ENCODE measurements at places on chromosomes 2 and 18.

GRCh38 chr2:126634273-126634861, 21.6 kb upstream of the GYPC start:
- DNase-seq: no peak

GRCh38 chr18:41390309-41390708, 564.7 kb upstream of the PIK3C3 start:
- no peak for DNase-seq

- DNase-seq: no peak
Observed at GRCh38 chr2:178219247-178219646, 24.9 kb downstream of the OSBPL6 start.

GRCh38 chr2:172273910-172274571, 153.3 kb upstream of the ITGA6 start:
- no peak for DNase-seq

DNA sequence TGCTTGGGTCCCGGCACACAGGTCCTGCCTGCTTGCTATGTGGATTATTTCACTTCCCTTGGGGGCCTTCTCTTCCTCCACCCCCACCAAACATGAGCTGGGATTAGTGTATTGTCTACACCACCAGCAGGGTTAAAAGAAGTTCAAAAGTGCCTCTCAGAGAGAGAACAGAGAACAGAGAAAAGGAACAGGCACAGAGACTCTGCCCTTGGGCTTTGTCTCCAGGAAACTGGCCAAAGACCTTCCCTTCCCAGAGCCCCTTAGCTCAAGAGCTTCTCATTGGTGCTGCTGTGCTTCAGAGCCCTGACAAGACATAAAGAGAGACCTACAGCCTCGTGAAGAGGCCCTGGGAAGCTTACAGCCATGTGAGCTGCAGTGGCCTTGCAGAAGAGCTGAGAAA, 7.1 kb upstream of the FIGLA start:
- DNase-seq: no peak

GRCh38 chr2:127348426-127349000, 39.3 kb downstream of the MAP3K2 start:
- no peak for DNase-seq

DNA sequence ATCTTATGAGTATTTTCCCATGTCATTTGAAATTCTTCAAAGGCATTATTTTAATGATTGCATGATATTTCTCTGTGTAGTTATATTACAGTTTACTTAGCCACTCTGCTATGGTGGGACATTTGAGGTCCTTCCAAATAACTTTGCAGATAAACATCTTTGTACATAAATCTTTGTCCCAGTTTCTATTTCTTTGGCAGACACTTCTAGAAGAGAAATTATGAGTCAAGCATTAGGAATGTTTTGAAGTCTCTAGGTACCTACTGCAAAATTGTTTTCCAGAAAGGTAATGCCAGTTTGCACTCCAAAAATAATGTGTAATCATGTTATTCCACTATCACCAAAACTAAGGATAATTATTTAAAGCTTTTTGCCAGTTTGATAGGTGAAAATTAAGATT, 149.7 kb downstream of the EN1 start:
- no peak for DNase-seq

DNA sequence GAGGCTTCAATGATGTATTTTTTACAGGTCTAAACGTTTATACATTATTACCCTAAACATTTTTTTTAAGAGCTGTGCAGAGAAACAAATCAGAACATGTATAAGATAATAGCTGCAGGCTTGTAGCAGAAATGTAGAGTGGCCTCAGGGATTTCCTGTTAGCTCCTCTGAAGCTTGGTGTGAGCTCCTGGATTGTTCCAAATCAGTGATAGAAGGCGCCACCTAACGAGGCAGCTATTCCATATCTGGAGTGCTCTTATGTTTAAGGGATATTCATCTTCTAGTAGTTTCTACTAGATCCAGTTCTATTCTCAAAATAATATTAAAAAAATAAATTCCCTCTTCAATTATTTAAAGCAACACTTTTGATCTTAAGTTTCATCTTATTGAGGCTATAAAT, 93.1 kb downstream of the LRP1B start:
- DNase-seq: no peak

GRCh38 chr2:72745679-72746368, 80.0 kb downstream of the EXOC6B start:
- DNase-seq: peak; percentile 57

DNA sequence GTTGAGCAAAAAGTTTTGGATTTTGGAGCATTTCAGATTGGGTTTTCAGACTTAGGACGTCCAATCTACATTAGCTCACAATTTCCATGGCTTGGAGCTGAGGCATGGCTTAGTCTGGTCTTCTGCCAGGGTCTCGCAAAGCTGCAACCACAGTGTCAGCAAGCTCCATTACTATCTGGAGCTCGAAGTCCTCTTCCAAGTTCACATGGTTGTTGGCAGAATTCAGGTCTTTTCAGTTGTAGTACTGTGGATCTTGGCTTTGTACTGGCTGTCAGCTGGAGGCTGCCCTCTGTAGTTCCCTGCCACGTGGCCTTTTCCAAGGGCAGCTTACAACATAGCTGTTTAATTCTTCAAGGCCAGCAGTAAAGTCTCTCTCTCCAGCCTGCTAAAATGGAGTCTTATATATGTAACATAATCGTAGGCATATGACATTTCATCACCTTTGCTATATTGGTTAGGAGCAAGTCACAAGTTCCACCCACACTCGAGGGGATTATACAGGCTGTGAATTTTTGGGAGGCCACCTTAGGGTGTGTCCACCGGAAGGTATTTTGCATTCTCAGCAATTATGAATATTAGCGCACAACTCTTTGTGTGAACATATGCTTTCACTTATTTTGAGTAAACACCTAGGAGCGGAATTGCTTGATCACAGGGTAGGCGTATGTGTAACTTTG, 41.5 kb upstream of the EPC2 start:
- DNase-seq: no peak

DNA sequence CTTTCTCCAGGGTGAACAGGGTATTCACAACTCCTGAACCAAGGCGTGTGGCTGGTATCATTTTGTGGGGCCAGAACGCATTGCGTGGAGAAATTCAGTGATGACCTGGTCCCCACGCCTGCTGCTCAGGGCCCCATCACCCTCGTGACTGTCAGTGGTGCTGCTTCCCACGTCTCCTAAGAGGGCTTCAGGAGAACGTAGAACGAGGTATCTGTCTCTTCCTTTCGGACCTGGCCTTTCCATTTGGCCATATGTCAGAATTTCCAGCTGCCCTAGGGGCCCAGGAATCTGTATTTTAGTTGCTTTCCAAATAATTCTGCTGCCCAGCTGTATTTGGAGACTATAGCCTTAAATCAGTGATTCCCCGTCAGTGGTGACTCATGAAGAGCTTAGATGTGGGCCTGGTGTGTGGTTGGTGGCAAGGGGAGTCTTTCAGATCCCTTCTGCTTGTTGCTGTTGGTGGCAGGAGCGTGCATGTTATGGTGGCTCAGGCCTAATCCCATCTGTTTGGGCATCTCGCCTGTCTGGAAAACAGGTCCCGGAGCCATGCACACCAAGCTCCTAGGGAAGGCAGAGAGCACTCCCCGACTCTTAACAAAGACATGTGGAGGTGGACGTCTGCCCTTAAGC, 56.4 kb downstream of the NPAS2 start:
- DNase-seq: no peak

DNA sequence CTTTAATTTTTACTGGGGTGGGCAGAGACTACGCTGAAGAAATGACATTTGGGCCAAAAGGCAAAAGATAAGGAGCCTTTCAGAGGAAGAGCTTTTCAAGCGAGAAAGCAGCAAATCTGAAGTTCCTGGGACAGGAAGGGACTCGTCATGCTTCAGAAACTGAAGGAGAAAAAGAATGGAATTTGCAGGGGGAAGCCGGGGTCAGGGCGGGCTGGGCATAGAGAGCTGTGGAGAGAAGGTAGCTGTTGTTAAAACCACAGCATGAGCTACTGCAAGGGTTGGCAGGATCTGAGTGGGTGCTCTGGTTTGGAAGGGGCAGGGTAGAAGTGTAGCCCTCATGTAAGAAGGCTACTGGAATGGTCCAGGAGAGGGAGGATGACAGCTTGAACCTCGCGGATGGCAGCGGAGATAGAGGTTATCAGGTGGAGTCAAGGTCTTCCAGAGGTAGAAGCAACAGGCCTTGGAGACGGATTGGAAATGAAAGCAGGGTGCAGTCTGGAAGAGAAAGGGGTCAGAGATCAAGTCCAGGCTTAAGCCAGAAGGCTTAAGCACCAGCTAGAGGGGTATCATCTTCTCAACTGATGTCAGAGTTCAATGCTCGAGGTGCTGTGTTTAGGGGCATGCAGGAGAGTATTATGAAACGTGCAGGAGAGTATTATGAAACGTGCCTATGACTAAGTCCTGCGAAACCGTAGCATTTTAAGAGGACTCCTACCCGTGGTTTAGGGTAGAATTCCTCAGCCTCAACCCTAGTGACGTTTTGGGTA, 18.9 kb downstream of the ATP8B1 start:
- DNase-seq: no peak

- DNase-seq: no peak
Observed at GRCh38 chr18:58351776-58352175, 277.1 kb downstream of the ALPK2 start.

DNA sequence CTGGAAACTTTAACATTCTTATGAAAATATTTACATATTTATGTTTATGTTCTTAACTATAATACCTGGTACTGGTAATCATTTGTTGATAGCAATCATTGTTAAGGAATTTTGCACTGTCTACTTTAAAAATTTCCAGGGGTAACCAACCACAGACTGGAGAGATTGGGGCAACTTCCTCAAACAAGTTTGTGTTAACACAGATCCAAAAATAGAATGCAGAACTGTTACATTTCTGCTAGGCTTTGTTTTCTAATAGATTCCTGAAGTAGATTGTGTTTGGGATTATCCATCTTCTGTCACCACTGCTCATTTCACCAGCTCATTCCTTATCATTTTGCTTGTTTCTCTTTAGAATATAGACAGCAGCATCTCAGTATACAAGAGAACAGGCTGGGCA, 23.7 kb downstream of the RNF125 start:
- no peak for DNase-seq

- DNase-seq: no peak
Observed at GRCh38 chr2:101446869-101447268, 28.0 kb downstream of the RFX8 start.

- DNase-seq: no peak
Observed at GRCh38 chr2:190469771-190470170, 61.6 kb downstream of the MFSD6 start.

DNA sequence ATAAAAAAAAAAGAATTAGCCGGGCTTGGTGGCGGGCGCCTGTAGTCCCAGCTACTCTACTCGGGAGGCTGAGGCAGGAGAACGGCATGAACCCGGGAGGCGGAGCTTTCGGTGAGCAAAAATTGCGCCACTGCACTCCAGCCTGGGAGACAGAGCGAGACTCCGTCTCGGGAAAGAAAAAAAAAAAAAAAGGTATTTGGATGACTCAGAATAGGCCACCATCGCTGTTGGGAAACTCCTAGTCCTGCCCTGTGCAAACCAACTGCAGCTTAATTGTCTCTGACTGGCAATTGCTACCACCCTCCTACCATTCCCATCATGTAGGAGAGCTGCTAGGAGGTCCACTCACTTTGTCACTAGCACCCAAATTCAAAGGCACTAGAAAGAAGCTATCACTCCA, 43.5 kb downstream of the ATP8B1 start:
- no peak for DNase-seq

DNA sequence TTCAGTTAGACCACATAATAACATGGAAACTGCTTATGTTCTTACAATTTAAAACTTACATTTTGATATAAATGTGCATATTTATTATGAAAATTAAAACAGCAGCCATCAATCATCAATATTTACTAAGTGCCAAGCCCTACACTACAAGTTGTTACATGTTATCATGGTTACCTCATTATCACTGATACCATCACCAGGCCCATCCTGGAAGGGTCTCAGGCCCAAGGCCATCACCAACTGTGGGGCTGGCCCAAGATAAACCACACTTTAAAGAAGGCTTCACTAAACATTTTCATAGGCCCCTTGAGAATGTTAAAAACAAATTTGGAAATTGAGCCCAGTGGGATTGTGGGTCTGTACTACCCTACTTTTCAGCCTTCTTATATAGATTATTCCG, 6.4 kb downstream of the ITSN2 start:
- DNase-seq: no peak

- no peak for DNase-seq
Observed at GRCh38 chr2:204264621-204265140, 280.6 kb upstream of the PARD3B start.

DNA sequence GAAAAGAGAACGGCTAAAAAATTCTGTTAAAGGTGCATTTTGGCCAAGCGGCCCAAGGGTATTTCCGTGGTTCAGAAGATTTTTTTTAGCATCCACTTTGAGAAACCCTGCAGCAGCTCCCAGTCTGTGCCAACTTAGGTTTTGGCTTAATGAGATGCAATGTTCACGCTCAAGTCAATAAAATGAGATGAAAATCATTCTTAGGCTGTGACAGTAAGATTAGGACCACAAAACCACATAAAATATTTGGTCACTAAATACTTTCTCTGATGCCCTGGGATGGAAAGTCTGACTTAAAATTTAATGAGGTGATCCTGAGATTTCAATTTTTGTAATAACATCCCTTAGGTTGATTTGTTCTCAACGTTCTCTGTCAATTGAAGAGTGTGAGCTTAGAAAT, 74.2 kb upstream of the FHL2 start:
- DNase-seq: no peak

DNA sequence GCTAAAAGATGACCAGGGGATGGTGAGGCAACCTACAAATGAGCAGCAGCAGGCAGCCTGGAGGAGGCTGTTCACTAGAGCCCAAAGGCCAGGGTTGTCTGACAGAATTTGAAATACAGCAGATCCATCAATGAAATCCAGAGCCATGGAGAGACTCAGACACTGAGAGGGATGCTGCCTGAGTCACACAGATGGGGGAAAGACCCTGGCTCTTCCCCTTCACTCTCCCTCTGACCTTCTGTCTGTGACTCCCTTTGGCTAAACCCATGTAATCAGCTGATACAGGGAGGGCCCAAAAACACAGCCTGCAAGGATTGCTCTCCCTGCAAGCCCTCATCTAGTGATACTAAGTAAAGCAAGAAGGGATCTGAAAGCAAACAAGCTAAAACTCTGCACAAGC, 166.5 kb upstream of the SPOPL start:
- no peak for DNase-seq

DNA sequence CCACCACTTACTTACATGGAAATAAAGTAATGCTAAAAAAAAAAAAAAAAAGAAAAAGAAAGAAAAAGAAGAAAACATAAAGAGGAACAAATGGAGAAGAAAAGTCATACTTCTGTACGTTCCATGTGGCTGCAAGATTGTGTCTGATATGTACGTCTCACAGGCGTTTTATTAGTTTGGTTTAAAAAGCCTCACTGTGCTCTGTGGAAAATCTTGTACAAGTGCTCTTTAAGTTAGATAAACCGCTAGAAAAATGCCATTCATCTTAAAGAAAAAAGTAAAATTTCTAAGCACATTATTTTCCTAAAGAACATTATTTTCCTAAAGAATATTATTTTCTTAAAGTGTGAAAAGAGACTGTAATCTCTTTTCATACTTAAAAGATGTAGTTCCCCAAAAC, 165.1 kb downstream of the ZNF521 start:
- no peak for DNase-seq

DNA sequence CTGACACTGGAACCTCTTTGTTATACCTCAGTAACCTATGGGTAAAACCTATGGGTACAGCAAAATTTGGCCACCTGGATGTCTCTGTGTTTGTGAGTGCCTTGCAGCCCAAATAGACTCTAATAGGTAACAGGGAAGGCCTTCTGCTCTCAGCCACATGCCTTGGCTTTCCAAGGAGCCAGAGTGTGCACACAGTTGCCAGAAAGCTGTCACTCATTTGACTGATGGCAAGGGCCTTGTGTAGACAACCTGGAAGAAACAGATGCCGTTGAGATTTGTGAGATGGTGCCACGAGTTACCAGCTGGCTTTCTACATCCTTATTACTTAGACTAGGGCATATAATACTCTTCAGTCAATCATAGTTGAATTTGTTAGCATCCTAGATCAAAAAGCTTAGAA, 90.1 kb upstream of the RAB12 start:
- DNase-seq: no peak
